ENCODE measurements at places on chromosomes 6 and 20. TPM values are rescaled to one million over a fixed set of nuclear protein-coding genes. Genes with fewer than 3 reads are reported as not detected.

The TAGAP gene
- total RNA-seq: not detected

The SRSF12 gene
- not detected for total RNA-seq

The PXDC1 gene
- total RNA-seq: 43.1 TPM

The GSTA4 gene
- total RNA-seq: 25.8 TPM

The TNXB gene
- total RNA-seq: under 0.01 TPM

The SLC17A1 gene
- not detected for total RNA-seq

The RBM24 gene
- 60.7 TPM for total RNA-seq

The NOX3 gene
- not detected for total RNA-seq

The CYP39A1 gene
- total RNA-seq: 0.13 TPM

The TPX2 gene
- total RNA-seq: 191 TPM

The CD40 gene
- total RNA-seq: 2.6 TPM

The XKR7 gene
- total RNA-seq: under 0.01 TPM

The HCRTR2 gene
- not detected for total RNA-seq

The LSM14B gene
- total RNA-seq: 55.9 TPM
